NCI-H2029 (cell line): ENCODE measurements at places on chromosomes 7 and 10.

GRCh38 chr7:147400925-147401324 lies 1189.6 kb upstream of the C7orf33 start:
- no peak for DNase-seq

DNA sequence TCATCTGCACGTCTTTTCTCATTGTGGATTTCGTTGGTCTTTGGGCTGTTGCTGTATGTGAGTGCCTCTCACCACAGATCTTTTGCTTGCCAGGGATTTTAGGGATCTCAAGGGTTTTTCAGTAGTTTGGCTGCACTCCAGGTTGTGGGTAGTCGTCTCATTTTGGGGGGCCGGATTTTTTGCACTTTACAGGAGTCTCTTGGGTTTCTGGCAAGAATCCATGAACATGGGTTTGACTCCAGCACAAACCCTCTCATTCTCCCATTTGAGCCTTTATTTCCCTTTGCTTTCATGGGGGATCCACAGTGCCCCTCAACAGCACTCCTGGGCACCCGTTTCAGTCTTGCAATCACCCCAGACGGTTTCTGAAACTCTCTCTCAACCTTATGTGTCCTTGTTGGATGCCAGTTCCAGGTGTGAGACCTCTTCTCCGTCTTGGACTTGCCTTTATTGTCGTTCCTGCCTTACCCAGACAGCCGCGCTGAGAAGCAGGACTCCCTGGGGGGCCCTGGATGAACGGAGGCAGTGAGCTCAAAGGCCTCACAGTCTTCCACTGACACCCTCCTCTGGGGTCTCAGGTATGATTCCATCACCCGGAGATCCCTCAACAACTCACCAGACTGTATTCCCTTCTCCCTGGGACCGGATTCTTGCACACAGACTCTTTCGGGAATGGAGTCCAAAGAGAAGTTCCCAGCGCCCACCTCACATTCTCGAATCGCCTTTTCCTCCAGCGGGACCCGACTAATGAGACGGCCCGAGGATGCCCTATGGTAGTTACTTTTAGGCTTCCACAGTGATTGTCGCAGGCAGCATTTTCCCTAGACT lies 18.8 kb upstream of the ZNF273 start:
- DNase-seq = no peak

DNA sequence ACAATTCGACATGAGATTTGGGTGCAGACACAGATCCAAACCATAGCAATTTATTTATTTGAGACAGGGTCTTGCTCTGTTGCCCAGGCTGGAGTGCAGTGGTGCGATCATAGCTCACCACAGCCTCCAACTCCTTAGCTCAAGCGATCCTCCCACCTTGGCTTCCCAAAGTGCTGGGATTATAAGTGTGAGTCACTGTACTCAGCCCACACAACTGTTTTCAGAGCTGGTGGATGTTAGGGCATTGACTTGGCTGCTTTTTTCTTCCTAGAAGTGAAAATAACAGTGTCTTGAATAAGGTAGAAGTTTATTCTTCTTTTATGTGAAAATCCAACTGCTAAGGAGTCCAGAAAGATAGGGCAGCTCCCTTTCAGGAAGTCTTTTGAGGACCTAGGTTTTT lies 132.1 kb downstream of the CCDC3 start:
- DNase-seq = no peak

GRCh38 chr7:132336797-132337196 lies 239.5 kb downstream of the PLXNA4 start:
- peak; percentile 18 for DNase-seq

- DNase-seq = no peak
Observed at GRCh38 chr10:90658791-90659190, 199.0 kb downstream of the HTR7 start.

GRCh38 chr7:82312646-82313045 lies 130.9 kb downstream of the CACNA2D1 start:
- DNase-seq = no peak

DNA sequence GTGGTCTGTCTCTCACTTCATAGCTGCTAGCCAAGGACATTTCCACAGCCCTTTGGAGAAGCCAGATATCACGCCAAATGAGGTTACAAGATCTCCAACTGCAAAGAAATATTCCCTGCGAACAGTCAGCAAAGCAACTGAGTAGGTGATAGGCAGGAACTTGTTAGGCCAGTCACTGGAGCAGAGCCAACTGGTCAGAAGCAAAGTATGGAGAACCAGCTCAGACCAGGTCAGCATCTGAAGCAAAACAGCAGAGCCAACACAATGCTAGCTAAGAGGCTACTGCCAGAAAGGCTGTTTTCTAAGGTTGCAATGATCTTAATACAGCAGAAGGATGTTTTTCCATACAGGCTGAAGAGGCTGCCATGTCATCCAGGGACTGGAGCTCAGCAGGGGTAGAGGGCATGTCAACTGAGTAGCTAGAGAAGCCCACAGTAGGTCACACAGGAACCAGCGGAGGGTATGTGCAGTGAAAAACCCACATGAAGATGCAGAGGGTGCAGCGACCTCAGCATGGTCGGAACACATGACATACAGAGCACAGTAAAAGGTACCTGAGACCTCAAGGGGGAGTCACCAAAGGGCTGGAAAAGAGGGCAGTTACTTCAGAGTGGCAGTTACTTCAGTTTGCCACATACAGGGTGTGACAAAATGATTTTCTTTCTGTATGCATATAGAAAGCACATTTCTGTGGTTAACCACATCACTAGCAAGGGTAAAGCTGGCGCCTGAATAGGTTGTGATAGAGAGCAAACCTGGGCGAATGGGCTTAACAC lies 8.9 kb downstream of the SEC31B start:
- DNase-seq = no peak

- DNase-seq = no peak
Observed at GRCh38 chr7:41984888-41985287, 252.1 kb downstream of the GLI3 start.

GRCh38 chr7:139004321-139005090 lies 23.3 kb upstream of the KIAA1549 start:
- no peak for DNase-seq

DNA sequence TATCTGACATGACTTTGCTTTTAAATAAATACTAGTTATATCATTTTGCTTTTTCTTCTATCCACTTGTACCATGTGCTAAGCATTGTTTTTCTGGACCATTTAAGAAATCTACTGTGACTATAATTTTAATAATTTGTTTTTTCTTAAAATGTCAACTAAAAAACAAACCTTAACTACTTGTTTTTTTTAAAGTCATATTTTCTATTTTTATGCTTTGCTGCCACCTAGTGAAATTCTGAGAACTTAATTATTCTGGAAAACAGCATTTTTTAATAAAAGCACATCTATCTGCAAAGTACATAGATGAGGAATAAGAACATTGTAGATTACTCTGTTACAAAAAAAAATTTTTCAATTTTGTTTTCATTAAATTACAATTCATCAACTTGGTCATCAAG lies 47.4 kb downstream of the ORC5 start:
- DNase-seq = no peak

- no peak for DNase-seq
Observed at GRCh38 chr7:54728411-54728810, 30.6 kb downstream of the SEC61G start.

DNA sequence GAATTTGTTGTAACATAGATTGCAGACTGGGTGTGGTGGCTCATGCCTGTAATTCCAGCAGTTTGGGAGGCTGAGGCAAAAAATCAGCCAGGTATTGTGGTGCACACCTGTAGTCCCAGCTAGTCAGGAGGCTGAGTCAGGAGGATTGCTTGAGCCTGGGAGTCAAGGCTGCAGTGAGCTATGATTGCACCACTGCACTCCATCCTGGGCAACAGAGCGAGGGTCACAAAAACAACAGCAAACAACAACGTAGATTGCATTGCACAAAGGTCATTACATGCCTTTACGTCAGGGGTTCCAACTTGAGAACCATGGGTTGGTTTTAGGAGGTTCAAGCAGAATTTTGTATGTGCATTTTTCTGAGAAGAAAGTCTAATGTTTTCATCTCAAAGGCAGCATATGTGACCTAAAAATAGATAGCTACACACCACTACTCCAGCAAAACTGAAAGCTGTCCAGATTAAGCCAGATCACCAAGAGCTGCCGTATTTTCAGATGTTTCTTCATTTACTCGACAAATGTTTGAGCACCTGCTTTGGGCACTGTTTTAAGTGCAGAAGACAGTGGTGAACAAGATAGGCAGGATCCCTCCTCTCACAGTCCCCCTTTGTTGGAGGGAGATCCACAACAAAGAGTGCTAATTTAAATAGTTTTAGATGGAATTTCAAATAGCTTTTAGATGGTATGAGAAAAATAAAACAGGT lies 28.3 kb upstream of the CYP26C1 start:
- no peak for DNase-seq

DNA sequence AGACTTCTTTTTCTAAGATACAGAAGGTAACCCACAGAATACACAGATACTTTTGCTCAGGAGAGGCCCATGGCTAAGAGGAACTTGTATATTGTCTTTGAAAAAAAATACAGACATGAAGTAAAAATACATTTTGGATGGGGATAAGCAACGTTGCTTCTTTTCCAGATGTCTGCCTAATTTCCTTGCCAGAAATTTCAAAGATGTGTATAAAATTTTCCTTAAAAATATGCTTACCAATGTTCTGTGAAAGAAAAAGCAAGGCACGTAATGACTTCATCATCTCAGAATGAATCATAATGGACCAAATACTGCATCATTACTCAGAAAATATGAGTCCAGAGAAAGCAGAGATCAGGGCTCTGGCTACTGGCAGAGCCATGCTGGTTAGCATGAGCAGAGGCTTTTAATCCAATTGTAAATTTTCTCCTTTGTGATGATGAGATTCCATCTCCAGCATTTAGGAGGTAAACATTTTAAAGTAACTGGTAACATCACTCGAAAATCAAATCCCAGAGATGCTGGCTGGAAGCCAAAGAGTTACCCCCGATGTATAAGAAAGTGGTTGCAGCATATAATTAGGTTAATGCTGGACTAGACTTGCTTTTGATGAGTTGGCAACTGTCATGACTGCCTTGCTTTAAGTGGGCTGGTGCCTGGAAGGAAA lies 272.5 kb downstream of the SEMA3A start:
- DNase-seq = no peak

DNA sequence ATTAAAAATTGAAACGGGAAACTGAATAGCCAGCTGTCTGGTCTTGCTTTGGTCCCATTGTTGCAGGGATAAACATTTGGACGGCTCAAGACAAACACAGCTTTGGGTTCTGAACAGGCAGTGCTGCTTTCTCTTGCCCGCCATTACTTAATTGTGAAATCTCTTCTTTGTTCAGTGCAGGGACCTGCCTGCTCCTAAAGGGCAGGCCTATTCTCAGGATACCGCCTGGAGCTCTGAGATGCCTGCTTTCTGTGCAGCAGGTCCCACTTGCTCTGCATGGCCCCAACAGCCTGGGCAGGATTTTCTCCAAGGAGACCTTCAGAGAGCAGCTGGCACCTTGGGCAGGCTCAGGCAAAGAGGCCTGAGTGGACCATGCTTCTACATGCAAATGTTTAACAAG lies 237.6 kb downstream of the KCNMA1 start:
- peak; percentile 27 for DNase-seq

GRCh38 chr10:48470893-48471805 lies 133.7 kb downstream of the ARHGAP22 start:
- no peak for DNase-seq

DNA sequence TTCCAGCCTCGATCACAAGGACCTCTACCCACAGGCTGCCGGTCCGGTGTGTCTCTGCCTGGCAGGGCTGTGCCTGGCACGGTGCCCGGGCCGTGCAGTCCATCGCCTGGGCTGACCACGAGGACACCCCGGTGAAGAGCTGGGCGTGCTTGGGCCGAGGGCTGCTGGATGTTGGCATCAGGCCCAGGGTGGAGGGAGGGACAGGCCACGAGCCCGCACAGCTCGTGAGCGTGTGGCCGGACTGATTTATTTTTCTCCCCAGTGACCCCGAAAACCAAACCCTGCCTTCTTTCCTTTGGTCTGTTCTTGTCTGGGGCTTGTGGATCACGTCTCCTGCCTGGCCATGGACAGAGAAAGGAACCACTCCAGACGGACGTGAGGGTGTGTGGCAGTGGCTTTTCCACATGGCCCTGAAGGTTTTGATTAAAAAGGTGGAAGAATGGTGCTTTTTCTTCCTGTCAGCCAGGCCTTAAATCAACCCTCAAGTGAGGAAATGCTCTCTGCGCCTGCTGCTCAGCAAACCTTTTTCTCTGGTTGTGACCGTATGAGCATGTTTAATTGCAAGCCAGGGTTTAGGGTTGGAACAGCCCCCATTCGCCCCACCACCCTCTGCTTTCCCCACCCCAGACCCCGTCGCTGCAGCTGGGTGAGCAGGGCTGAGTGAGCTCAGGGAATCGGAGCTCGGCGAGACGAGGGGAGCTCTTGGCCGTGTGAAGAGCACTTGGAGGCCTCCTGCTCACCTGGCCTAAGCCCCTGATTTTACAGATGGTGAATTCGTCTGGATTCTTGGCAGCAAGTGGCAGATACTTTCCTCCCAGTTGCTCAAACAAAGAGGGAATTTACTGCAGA lies 130.1 kb downstream of the RGS10 start:
- no peak for DNase-seq

GRCh38 chr10:95861386-95861785 lies 46.4 kb upstream of the CC2D2B start:
- DNase-seq = no peak

DNA sequence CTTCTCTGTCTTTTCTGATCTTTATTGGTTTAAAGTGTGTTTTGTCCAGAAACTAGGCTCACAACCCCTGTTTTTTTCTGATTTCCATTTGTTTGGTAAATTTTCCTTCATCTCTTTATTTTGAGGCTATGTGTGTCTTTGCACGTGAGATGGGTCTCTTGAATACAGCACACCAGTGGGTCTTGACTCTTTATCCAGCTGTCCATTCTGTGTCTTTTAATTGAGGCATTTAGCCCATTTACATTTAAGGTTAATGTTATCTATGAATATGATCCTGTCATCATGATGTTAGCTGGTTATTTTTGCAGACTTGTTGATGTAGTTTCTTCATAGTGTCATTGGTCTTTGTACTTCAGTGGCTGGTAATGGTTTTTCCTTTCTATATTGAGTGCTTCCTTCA lies 10.1 kb downstream of the TEX36 start:
- DNase-seq = no peak

GRCh38 chr10:106775127-106775526 lies 389.4 kb downstream of the SORCS1 start:
- DNase-seq = no peak

DNA sequence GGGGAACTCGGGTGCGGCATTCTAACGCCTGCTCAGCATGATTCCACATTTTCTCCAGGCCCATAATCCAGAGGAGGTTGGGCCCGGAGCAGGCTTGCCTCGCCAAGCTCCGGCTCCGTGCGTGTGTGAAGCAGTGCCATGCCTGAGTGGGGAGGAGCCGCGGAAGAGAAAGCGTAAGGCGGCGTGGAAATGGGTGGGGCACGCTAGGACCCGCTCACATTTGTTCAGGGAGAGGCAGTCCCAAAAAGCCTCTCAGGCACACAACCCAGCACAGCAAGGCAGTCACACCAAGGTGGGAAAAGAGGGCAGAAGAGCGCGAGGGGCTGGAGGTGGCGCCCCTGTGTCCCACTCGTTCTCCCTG lies 695 bp upstream of the VDAC2 start:
- no peak for DNase-seq

GRCh38 chr10:35925493-35925892 lies 283.4 kb upstream of the FZD8 start:
- no peak for DNase-seq

DNA sequence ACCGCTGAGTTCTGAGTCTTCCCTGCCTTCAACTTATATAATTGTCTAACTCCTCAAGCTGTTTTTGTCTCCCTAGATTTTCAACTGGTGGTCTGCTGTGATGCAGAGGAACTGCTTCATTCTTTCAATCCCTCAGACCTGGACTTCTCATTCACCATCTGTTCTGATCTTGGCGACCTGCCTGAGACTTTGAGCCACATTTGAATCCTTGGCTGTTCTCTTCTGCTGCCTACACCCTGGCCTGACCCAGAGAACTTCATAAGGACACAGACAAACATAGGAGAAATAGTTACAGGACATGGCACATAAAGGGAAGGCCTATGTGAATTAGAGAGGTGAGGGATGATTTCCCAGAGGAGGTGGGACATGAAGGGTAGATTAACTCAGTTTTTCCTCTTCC lies 326.7 kb downstream of the PTEN start:
- DNase-seq = no peak
